Esophagus mucosa (tissue), 1 donor: ENCODE measurements at places on chromosomes 16 and 17. TPM values are rescaled to one million over a fixed set of nuclear protein-coding genes. Genes with fewer than 3 reads are reported as not detected.

DNA sequence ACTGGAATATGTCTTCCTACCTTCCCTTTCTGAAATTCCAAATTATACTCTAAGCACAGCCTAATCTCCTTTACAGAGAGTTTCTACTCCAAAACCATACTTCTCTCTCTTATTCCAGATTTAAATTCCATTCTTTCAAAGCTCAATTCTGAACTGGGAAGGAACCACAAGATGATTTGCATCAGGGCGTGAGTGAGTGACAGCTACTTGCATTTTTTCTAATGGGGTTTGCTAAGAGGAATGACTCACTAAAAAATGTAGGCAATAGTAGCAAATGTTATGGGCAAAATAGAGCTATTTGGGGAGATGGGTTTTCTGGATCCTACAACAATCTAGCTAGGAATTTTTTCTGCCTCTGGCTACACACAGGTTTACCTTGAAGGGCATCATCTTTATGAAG, 244.6 kb upstream of the PSMD7 start:
- ATAC-seq = no peak

DNA sequence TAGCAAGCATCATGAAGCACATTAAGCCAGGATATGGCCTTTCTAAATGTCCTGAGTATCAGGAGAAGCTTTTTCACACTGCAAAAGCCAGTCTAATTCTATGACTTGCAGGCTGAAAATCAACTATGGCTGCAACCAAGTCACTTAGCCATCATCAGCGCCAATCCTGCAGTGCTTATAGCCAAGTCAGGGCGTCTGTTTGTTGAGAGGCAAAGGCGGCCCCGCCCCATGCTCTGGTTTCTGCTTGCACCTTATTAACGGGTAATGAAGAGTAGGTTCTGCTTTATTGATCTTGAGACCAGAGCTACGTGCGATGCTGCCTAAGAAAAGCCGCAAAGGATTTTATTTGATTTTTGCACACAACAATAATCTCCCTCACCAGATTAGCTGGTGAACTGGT, 88.4 kb downstream of the CDH13 start:
- no peak for ATAC-seq

DNA sequence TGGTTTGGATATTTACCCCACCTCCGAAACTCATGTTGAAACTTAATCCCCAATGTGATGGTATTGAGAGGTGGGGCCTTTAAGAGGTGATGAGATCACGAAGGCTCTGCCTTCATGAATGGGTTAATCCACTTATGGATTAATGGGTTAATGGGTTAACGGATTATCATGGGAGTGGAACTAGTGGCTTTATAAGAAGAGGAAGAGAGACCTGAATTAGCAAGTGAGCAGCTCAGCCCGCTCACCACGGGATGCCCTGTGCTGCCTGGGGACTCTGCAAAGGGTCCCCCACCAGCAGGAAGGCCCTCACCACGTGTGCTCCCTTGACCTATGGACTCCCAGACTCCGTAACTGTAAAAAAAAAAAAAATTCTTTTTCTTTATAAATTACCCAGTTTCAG, 16.5 kb upstream of the GPRC5B start:
- ATAC-seq = no peak

DNA sequence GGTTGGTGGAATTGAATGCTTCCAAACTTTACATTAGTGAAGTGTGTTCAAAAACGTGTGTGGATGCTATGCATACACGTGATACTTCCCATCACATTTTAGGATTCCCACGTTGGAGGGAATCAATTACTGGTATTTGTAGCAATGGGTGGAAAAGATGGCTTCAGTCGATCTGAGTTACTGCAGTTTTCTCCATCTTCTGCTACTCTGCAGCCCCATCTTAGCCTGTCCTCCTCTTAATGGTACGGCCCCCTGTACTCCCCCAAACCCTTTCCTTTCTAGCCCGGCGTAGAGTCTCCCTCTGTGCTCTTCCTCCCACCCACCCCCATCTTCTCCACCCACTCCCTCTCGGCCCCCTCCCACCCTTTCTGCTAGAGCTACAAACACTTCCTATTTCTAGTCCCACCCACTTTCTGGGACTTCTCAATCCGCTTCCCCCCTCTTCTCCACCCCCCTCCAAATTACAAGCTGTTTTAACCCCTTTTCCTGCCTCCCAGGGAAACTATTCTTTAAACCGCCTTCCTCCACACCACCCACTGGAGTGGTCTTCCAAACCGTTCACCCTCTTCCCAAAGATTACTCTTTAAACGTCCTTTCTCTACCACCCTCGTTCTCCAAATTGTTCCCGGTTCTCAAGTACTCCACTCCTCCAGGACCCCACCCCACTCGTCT, 1.1 kb downstream of the CHTF8 start:
- ATAC-seq = no peak

DNA sequence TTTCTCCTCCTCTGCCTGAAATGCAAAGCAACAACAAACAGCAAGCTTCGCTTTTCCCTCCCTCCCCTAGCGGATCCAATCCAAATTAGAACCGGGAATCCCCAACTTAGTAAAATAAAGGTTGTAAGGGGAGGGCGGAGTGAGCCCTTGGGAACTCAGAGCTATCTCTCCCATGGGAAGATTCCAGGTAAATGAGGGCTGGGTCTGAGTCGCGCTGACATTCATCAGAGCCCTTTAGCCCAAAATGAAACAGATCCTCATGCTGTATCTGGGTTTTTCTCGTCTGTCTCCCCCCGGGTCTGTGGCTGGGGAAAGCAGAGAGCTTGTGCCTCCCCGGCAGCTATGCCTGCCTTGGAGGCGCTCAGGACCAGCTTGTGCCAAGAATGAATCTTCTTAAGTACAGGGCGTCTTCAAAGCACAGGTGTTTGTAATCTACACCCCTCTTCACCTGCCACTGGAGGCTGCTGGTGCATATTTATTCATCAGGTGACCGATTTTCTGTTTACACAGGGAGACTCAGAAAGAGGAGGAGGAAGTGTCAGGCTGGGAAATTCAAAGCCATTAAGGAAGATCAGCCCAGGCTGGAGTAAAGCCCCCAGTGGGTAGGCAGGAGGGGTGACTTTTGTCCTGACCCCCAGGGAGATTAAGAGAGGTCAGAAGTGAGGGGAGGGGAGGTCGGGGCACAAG, 55.0 kb upstream of the GSE1 start:
- peak; percentile 67 for ATAC-seq

DNA sequence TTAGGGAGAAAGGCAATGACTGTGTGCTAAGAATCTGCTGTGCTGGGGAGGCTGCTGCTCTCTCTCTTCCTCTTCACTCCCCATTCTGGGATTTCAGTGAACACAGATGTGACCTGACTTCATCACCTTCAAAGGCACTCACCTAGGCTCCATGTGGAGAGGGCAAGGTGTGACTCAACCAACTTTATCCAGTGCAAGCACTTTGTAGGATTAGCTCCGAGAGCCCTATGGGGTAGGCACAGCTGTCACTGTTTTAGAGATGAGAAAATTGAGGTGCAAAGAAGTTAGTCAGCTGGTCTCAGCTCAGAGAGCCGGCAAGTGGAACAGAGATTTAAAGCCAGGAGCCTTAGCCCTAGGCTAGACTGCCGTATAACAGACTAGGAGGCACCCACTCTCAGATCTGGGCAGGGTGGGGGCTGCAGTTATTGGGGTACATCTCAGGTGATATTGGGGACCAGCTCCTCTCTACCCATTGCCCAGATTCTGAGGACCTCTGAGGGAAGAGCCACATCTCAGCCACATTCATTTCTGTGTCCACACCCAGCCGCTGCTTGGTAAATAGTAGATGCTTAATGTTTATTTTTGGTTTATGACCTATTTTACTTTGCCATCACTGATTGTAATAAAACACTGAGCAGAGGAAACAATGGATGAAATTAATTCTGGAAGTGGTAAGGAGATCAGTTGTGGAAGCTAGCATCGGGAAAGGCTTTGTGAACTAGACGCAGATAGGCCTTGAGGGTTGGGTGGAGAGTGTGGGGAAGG, 138.8 kb downstream of the CCDC182 start:
- peak; percentile 75 for ATAC-seq

DNA sequence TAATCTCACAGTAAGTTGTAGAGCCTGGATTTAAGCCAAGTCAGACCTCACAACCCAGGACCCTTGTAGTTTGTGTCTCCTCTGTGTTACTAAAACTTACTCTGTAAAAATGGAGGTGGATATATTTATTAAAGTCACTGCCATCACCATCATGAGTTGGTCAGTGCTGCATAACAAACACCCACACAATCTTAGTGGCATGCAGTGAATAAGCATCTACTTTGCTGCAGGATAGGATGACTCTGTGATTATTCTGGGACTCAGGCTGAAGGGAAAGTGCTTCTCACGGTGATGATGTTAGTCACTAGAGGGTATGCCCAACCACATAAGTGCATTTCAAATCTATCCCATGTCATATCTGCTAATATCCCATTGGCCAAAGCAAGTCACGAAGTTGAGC, 398.7 kb downstream of the XYLT1 start:
- ATAC-seq = no peak

DNA sequence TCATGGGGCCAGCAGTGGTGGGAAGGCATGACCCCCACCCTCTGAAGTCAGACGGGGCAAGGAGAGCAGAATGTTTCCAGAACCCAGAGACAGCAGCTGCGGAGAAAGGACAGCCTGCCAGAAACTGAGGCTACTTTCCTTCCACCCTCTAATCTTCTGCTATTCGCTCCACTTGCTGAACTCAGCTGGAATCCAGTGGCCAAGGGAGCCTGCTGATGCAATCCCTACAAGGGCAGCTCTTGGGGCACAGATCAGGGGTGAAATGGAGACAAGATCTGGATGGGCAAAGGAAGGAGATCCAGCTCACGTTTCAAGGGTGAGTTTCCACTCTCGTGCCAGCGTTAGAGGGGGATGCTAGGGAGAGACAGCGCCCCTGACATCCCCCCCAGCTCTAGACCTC, 479.1 kb downstream of the SLC39A11 start:
- no peak for ATAC-seq

Gene ATP1B2
- 0.36 TPM for total RNA-seq

Gene PNMT
- 1.1 TPM for total RNA-seq

Gene ALDOC
- 24.9 TPM for total RNA-seq

Gene PYCARD
- total RNA-seq = 75.6 TPM

Gene CNEP1R1
- total RNA-seq = 10.3 TPM

Gene KRTAP4-4
- not detected for total RNA-seq
